GM23248 (cell line): ENCODE measurements at places on chromosomes 16 and 17.

GRCh38 chr17:39591958-39592954 is 15.5 kb downstream of the NEUROD2 start:
- peak; percentile 49 for DNase-seq

DNA sequence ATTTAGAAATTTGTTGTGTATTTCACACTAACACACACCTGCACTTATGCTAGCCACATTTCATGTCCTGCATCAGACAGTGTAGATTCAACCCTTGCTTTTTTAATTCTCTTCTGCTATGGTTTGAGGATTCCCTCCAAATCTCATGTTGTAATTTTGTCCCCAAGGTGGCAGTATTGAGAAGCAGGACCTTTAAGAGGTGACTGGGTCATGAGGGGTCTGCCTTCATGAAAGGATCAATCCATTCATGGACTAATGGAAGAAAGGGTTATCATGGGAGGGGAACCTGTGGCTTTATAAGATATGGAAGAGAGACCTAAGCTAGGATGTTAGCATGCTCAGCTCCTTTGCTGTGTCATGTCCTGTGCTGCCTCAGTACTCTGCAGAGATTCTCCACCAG is 1032.2 kb downstream of the CDH11 start:
- peak; percentile 38 for DNase-seq

- no peak for DNase-seq
Measured at GRCh38 chr16:75928295-75928694, 202.0 kb upstream of the CPHXL start.

DNA sequence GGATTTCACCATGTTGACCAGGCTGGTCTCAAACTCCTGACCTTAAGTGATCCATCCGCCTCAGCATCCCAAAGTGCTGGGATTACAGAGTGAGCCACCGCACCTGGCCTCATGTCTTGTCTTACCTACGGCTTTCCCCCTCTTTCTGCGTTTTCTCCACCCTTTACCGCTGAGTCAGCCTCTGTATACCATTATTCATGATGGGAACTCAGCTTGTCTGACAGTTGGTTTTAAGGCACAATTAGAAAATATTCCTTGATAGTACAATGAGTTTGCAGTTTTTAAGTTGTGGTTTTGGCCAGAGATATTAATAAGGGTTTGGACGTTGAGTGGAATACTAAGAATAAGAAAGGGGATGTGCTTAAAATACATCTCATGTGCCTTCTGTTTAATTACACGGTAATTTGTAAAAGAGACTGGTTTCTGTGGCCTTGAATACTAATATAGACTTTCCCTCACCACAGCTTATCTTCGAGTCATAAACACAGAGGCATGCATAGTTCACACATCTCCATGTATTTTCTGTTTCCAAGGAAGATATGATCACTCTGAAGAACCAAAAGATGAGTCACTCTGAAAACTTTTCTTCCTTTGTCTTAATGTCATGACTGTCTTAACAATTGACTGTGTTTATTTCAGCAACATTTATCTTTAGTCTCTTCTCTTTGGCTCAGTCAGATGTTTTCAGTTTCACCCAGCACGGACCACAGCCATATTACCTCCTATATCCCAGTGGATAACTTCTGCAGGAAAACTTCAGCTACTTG is 54.4 kb downstream of the PITPNC1 start:
- peak; percentile 91 for DNase-seq

- DNase-seq: peak; percentile 61
Measured at GRCh38 chr16:30761427-30761927, 385 bp downstream of the CFAP119 start.

GRCh38 chr17:74478420-74479100 is 12.1 kb downstream of the CD300A start:
- DNase-seq: peak; percentile 52

DNA sequence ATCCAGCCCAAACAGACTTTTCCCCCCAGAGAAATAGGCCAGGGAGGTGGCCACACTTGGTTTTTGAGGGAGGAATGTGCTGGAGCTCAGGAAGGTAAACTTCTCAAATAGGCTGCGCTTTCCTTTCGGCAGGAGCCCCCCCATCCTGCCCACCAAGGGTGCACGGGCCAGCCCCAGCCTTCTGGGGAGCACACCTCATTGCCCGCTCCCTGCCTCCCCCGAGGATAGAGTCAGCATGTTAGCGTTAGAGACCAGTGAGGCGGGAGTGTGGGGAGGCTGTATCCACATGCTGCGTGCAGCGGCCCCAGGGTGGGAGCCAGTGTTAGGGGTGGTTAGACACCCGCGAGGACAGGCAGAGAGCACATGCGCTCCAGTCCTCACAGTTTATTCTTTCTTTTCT is 42.3 kb downstream of the PIPOX start:
- DNase-seq: no peak

- DNase-seq: no peak
Measured at GRCh38 chr16:56279132-56279531, 87.8 kb downstream of the GNAO1 start.

DNA sequence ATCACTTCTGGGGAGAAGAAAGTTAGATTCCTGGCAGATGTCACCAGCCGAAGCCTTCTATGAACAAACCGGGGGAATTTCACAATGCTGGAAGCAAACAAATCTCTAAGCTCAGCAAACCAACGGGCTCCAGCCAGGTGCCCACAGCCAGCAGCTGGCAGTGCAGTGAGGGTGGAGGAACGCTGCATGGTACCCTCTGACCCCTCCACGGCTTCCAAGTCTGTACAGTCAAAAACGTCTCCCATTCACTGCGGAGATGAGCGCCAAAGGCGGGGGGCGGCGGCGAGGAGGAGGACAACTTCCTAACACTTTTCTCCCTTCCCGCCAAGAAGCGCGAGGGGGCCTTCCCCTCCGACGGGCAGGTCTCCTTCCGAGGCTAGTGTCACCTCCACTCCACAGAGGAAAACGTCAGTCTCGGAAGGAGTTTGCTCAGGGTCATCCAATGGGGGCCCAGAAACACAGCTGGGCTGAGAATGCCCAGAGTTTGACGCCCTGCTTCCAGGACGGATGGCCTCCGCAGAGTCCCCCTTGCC is 924 bp downstream of the ZNF598 start:
- DNase-seq: peak; percentile 84

DNA sequence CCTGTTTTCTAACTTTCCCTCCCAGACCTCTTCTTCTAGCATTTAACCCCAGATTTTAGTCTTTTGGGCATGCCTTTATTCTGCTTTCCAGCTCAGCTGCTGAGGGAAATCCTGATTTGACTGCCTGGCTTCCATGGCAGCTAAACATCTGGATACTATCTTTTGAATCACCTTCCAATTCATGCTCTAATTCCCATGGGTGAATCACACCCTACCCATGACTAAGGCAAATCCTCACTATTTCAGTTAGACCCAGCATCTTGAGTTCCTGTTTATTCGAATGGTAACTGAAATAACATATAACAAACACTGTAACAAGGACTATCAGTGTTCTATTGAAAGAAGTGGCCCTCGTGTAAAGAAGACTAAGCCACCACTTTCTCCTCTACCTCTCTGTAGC is 29.8 kb downstream of the CA10 start:
- no peak for DNase-seq

DNA sequence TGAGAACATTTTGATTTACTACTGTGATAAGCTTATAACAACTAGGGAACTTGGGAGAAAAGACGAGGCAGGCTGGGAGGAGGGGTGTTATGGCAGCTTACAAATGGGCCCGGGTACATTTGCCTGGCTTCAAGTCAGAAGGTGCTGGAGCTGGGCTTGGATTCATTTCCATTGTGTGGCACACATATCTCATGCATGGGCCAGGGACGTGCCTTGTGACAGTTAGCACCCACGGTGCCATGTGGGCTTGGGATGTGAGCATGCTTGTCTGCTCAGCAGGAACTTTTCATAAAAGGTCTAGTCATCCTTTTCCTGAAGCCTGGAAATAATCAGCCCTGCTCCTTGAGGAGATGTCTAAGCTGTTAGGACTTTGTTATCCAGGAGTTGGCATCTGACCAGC is 572.2 kb downstream of the CDH13 start:
- DNase-seq: no peak

- DNase-seq: no peak
Measured at GRCh38 chr16:2001456-2002355, 7.9 kb downstream of the ZNF598 start.

- no peak for DNase-seq
Measured at GRCh38 chr17:45874151-45874550, 20.2 kb upstream of the MAPT start.

DNA sequence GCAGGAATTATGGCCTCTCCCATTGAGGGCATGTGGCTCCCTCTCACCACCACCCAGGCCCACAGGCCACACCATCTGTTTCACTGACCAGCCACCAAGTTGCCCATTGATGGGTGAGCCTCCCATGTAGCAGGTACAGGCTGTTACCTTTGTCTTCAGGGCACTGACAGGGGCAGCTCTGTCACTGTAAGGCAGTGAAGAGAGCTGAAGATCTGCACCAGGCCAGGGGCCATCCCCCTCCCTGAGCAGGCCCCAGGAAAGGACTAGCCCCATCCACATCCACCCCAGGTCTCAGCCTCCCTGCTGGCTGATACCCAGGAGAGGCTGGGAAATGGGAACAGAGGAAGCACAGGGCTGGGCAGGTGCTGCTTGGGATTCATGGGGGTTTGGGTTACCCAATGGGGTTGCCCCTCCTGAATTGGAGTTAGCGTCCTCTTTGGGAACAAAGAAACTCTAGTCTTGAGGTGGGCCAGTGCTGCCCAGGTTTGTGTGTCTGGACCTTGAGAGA is 1691.4 kb downstream of the TP53TG3F start:
- no peak for DNase-seq
